GF-D8 (cell line): ENCODE measurements at places on chromosomes 16 and 17.
A peak's percentile ranks its signal among the peaks of the same experiment; 100 is the strongest.

DNA sequence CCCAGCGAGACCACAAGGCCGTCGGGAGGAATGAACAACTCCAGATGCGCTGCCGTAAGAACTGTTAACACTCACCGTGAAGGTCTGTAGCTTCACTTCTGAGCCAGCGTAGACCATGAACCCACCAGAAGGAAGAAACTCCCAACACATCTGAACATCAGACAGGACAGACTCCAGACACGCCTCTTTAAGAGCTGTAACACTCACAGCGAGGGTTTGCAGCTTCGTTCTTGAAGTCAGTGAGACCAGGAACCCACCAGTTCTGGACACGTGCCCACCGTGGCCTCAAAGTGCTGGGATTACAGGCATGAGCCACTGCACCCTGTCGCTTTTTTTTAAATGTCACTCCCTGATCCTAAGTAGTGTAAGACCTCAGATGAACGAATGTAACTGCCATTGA, 17.3 kb downstream of the KPNA2 start:
- no peak for DNase-seq

DNA sequence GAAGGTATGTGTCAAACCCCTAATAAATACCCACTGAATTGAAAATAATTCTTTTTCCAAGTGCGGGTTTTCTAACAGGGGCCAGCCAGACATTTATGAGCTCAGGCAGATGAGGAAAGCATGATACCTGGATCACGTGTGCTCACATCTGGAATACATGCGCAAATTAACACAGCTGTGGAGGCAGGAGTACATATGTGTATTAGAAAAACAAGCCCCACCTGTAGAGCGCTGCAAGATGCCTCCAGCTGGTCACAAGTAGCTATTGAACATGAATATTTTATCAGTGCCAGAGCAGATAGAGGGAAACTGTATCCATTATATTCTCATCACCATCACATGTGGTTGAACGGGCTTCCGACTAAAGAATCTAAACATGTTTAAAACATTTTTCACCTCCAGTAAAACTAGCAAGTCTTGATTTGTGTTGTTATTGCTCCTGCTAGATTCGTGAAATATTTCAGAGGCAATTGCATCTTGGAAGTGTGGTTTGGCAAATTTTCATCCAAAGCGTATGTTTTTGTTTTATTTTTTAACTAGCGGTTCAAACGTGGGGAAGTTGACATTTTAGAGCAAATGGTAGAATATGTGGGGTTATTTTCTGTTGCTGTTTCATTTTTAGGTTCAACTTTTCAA, 482.8 kb downstream of the CDH13 start:
- DNase-seq, result no peak

- no peak for DNase-seq
Observed at GRCh38 chr17:9002606-9003354, 18.5 kb upstream of the NTN1 start.

DNA sequence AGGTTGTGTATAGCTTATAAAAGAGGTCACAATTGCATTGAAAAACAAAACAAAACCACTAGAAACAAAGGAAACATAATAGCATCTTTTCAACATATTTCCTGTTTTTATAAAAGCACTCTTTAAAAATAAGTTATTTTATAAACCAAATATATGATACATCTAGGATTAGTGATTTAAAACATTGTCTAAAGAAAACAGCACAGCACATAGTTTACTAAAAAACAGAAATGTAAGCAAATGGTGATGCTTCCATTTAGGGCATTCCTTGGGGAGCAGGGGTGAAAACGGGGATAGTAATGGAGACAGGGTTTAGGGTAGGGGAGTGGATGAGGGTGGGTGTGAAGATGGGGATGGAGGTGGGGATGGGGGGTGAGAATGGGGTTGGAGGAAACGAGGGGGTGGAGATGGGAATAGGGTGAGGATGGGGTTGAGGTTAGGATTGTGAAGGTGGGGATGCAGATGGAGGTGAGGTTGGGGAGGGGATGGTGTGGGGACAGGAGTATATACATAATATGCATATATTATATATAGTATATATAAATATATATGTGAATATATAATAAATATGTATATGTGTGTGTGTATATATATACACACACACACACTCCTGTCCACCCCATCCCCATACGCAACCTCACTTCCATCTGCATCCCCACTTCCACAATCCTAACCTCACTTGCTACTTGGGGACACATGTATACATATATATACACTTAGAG, 1519.5 kb downstream of the CDH11 start:
- DNase-seq, result no peak

- peak; percentile 37 for DNase-seq
Observed at GRCh38 chr17:75459590-75460267, 3.3 kb downstream of the TMEM94 start.

DNA sequence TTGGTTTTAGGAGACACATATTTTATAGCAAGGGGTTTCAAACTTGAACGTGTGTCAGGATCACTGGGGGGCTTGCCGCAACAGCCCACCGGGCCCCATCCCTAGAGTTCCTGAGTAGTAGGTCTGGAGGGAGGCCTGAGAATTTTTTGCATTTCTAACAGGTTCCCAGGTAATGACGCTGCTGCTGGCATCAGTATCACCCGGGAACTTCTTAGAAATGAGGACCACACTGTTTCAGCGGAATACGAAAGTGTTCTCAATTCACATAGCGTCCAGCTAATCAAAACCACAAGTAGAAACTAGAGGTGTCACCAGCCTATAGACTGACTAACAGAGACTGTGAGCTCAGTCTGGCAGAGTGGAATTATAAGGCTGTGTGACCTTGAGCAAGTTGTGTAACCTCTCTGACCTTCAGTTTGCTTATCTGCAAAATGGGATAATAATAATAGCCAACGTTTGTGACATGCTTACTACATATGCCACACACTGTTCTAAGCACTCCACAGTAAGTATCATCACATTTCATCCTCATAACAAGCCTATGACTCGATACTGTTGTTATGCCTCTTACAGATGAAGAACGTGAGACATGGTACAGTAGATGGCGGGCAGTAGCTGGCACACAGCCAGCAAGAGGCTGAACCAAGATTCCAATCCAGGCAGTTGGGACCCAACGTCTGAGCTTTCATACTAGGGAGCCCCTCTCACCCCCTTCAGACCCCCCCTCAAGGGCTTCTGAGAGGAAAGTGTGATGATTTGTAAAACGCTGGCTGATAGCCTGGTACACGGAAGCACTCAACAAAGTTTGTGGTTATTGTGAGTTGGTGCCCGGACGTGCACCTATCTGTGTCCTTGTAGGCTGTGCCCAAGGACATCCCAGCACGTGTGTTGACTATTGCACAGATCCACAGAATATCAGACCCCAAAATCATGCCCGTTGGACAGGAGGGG, 4.6 kb upstream of the ICAM2 start:
- no peak for DNase-seq

DNA sequence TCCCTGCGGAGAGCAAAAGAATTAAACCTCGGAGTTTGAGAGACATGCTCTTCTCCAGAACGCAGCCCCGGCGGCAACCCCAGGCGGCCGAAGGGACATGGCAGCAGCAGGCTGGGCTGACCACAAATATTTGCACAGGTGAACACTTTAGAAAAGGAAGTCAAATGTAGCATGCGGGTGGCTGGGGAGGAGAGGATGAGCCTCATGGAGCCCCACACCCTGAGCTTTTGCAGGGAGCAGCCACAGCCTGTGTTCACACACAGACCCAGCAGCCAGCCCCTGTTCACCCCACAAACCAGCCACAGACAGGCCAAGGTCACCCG, 17.8 kb downstream of the HS3ST6 start:
- no peak for DNase-seq

DNA sequence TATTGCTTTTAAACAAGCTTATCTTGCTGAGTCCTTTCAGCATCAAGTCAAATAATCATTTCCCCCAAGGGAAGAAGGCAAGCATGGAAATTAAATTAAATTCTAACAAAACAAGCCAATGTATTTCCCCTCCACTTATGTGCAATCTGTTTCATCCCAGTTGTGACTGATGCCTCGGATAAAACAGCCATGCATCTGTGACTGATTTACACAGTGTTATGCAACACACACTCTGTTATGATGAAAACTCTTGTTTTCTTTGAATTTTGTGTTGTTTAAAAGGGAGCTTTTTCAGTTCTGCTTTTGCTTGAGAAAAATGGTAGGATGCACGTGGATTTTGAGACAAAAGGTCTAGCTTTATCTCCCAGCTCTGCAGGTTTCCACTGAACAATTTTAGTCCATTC, 32.6 kb downstream of the TMEM100 start:
- no peak for DNase-seq
